ENCODE measurements at places on chromosomes 4 and X. TPM values are rescaled to one million over a fixed set of nuclear protein-coding genes. Genes with fewer than 3 reads are reported as not detected.
A peak's percentile ranks its signal among the peaks of the same experiment; 100 is the strongest.

GRCh38 chr4:72997409-72997808 lies 72.1 kb downstream of the COX18 start:
- no peak for DNase-seq

DNA sequence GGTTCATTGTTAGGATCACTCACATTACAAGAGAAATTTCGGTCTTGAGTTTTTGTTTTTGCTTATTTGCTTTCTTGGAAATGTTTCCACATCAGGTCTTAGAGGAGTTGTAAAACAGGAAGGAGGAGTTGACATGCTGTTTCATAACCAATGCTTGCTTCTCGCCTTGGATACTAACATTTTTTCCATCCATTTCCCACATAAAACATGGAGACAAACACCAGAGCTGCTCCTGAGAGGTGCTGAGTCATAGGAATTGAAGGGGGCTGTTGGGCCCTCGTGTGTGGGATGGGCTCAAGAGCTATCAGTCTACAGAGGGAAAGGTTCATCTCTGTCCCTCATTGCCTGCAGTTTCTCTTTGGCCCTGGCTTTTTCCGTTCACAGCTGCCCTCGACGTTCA lies 29.9 kb downstream of the TBL1X start:
- DNase-seq: peak; percentile 85

- DNase-seq: no peak
These were observed 80.0 kb downstream of the FHIP1A start for GRCh38 chr4:151488968-151489367.

GRCh38 chrX:12950851-12951594 lies 23.9 kb upstream of the TMSB4X start:
- DNase-seq: no peak

GRCh38 chr4:162117051-162117450 lies 46.7 kb downstream of the FSTL5 start:
- DNase-seq: no peak

- DNase-seq: no peak
These were observed 136.7 kb downstream of the SMIM20 start for GRCh38 chr4:26050671-26051070.

SFRP2 gene
- total RNA-seq: 71.3 TPM

CXCL8 gene
- 17.1 TPM for total RNA-seq

GRCh38 chr4:152864361-152864760 lies 71.8 kb upstream of the FHDC1 start:
- DNase-seq: no peak

DNA sequence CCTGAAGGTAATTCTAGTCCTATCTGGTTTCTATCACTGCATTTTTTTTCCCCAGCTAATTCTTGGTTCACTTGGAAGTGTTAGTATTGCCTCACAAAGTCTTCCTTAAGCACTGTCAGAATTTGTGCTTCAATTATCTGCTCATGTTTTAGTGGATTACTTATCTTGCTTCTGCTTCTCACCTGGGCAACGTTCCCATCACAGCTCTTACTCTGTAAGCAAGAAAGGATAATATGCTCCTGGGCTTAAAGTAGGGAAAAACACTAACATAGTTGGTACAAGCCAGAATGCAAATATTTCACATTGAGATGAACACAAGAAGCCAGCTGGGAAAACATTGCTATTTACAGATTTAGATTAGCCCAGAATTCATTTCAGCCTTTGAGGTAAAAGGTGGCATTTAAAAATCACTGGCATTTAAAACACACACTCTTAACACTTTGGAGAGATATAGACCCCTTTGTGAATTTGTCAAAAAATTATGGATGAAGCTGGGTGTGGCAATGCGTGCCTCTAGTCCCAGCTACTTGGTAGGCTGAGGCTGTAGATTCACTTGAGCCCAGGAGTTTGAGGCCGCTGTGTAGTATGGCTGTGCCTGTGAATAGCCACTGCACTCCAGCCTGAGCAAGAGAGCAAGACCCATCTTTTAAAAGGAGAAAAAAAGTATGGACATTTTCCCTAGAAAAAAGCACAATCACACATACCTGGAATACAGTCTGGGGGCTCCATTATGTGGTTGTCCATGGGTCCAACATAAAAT lies 6.6 kb upstream of the PTPN13 start:
- peak; percentile 20 for DNase-seq

DNA sequence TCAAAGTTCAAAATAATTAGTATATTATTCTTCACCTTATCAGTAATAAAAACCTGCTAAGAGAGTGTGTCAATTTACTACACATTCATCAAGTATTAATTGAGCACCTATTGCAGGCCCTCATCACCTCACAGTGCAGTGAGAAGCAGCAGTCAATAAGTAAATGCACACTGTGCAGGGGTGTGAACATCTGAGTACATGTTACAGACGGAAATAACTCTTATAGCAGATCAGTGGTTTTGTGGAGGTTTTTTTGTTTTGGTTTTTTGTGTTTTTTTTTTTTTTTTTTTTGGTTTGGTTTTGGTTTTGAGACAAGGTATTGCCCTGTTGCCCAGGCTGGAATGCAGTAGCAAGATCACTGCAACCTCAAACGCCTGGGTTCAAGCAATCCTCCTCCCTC lies 20.3 kb downstream of the KLF3 start:
- no peak for DNase-seq

OTUD5 gene
- total RNA-seq: 44.5 TPM

SPP1 gene
- 1,479 TPM for total RNA-seq

DNA sequence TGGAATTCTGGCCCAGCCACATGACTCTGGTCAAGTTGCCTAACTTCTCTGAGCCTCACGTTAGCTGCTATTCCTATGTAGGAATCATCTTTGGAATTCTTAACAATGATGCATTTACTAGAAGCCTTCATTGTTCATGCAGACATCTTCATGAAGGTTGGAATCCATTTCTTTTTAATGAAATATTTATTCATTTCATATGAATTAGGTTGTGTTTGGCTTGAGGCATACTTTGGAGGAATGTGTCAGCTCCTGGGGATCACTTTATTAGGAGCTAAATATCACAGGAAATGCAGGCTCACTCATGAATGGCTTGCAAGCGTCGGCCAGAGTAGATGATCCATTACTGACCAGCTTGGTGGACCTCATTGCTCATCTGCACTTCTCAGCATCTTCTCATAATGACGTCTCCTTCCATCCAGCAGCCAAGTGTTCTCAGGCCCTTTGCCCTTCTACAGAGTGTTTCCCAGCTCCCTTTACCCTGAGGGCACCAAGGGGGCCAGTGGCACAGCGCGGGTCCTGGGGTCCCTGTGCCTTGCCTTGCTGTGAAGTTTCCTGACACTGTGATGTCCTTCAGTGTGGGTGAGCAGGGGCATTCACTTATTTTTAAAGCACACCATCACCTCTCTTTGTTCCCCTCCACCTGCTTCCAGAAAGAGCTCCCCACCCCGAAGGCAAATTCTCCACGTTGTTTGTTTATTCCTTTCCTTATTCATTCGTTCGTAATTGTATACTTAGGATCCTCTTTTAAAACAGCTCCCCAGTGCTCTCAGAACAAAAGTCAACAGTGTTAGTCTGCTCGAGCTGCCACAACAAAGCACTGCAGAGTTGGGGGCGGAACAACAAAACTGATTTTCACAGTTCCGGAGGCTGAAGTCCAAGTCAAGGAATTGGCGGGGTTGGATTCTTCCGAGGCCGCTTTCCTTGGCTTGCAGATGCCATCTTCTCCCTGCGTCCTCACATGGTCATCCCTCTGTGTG lies 106.8 kb downstream of the STK32B start:
- DNase-seq: no peak

DNA sequence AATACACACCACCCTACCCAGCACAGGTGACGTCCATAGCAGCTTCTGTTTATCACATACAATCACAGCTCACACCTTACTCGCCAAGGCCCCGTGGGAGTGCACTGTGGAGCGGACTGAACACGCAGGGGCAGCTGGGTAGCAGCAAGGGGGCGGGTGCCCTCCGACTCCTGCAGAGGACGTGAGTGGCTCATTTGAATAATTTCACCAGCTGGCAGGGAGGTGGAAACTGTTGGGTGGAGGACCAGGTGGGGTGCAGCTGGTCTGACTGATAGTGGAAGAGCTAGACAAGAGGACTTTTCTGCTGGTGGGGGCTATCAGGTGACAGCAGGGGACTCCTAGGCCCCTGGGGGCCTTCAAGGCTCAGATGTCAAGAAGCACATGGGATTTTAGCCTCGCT lies 16.3 kb downstream of the MAN2B2 start:
- DNase-seq: no peak

DNA sequence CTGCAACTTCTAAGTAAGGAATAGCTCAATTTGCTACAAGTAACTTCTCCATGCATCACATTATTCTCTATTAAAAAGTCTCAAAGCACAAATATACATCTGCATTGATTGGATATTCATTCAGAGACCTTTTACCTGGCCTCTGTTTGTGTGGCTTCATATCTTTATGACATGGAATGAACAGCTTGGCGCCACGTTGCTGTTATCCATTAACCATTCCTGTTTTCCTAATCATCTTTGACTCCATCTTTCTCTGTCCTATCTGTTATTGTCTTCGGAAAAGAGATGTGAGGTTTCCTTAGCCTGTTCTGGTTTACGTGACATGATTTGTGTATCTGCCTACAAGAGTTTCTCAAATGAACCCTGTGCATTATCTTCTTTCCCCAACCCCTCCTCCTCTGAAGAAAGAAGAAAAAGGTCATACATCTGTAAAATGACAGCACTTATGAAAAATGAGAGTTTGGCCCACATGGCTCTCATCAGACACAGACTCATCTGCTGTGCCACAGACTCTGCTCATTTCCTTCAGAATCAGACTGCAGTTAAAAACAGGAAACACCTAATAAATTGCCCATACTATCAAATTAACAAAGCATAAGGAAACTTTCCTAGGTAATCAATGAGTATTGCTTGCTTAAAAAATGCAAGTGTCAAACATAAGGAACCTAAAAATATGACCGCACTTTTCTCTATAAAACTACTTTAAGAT lies 347.6 kb upstream of the FAM241A start:
- no peak for DNase-seq

GRCh38 chr4:150562751-150563150 lies 19.2 kb upstream of the MAB21L2 start:
- no peak for DNase-seq

DNA sequence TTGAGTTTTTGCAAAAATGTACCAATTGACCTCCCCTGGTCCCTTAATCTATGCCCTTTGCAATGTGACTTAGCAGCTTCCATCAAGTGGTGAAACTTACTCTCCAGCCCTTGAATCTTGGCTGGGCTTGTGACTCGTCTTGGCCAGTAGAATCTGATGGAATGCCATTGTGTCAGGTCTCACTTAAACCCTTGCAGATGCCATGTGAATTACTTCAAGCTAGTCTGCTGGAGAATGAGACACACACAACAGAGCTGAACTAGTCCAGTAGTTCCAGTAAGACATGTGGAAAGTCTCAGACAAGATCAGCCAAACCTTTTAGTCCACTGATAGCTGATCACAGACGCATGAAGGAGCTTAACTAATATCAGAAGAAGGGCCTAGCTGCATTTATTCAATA lies 567.8 kb upstream of the CPEB2 start:
- DNase-seq: no peak

GRCh38 chr4:64584981-64585557 lies 175.8 kb upstream of the TECRL start:
- DNase-seq: peak; percentile 24

DNA sequence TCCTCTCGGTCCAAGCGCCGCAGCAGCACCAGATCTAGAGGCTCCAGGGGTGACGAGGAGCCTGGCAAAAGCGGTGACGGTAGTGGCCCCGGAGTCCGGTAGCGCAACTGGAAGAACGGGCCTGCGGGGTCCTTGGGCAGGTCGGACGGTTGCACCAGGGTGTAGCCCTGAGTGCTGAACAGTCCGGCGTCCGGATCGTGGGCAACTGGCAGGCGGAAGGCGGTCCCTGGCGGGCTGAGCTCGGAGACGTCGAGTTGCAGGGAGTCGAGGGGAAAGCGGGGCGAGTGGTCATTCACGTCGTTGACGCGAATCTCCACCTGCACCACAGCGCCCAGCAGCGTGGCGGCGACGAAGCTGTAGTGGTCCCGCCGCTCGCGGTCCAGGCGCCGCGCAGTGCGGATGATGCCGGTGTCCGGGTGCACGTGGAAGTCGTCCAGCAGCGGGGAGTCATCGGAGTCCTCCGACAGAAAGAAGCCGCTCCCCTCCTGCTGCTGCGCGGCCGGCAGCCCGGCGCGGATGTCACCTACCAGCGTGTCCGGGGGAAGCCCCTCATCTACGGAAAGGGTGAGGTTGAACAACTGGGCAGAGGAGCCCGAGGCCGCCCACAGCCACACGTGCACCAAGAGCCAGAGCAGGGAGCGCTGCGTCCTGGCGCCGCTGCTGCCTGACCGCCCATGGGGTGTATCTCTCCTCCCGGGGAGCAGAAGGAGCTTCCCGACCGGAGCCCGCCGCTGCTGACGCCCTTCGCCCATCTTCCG lies 837 bp downstream of the DCHS2 start:
- no peak for DNase-seq

LGI2 gene
- total RNA-seq: 2.9 TPM

GRCh38 chr4:149370785-149371420 lies 444.7 kb downstream of the IQCM start:
- DNase-seq: peak; percentile 6
